Pericardium fibroblast (primary cell): ENCODE measurements at places on chromosomes 5 and 9. TPM values are rescaled to one million over a fixed set of nuclear protein-coding genes. Genes with fewer than 3 reads are reported as not detected.

Gene CDO1
- 7.9 and 25.1 TPM in 2 replicates for total RNA-seq

Gene SARDH
- 4.9 and 8.1 TPM in 2 replicates for total RNA-seq

Gene ADRA1B
- total RNA-seq = 10.6 and 21.7 TPM in 2 replicates

Gene SAXO1
- total RNA-seq = not detected in 2 replicates

Gene MYO10
- total RNA-seq = 18.0 and 29.5 TPM in 2 replicates

Gene CCNI2
- not detected in 2 replicates for total RNA-seq

Gene LMNB1
- total RNA-seq = 3.9 and 6.5 TPM in 2 replicates
